Natural killer cell (primary cell): ENCODE measurements at places on chromosomes 16 and 17. TPM values are rescaled to one million over a fixed set of nuclear protein-coding genes. Genes with fewer than 3 reads are reported as not detected.

Gene DDX28
- 17.9 TPM for total RNA-seq

Gene ROGDI
- 6.6 TPM for total RNA-seq

- no peak for DNase-seq
Measured at GRCh38 chr17:41553176-41553575, 18.7 kb downstream of the KRT9 start.

DNA sequence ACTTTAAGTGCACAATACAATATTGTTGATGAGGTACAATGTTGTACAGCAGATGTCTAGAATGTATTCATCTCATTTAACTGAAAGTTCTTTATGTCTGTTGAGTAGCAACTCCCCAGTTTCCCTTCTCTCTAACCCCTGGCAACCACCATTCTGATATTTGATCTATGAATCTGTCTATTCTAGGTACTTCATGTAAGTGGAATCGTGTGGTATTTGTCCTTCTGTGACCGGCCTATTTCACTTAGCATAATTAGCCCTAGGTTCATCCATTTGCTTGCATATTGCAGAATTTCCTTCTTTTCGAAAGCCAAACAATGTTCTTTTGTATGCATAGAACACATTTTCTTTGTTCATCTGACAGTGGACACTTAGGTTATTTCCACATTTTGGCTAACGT lies 10.8 kb downstream of the RGS9 start:
- no peak for DNase-seq

- DNase-seq, result no peak
Measured at GRCh38 chr17:73879987-73880386, 235.7 kb upstream of the SDK2 start.

- no peak for DNase-seq
Measured at GRCh38 chr16:68640972-68641371, 4.1 kb upstream of the CDH3 start.

- DNase-seq, result peak; percentile 90
Measured at GRCh38 chr17:27601069-27601974, 29.7 kb upstream of the LGALS9 start.

DNA sequence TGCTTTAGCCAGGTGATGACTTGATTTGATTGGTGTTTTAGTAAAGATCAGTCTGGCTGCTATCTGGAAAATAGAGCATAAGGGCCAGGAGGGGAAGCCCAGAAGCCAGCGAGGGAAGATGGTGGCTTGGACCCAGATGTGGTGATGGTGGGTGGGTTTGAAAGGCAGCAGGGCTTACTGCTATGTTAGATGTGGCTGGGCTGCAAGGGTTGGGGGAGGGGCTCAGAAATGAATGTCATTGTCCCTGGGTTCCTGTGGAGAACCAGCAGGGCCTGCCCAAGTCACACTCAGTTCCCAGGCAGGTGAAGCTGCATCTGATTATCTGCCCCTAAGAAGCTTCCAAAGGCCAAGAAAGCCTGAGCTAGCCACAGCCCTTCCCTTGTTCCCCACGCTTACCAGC lies 71.7 kb upstream of the BRD7 start:
- DNase-seq, result no peak

DNA sequence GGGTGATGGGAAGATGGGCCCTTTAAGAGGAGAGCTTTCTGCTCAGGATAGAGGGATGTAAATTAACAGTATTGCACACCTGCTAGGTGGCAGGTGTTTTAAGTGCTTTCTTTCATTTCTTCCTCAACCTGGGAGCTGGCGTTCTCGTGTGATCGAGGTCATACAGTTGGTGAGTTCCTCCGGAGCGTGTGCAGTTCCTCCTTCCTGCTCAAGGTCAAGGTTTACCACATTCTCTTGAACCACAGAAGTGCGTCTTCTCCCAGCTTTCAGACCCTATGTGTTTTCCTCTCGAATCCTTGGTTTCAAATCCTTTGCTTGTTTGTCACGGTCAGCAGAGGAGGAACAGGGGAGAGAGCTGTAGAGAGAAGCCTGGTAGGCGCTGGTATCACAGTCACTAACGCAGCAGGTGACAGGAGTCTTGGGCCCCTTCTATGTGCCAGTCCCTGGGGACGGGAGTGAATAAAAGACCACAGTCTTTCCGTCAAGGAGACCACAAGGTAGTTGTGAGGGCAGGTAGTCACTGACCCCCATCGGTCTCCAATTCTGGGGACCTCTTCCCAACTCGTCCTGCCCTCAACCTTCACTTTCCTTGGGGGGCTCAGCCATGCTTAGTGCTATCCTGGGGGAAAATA lies 791 bp downstream of the DNAI2 start:
- DNase-seq, result no peak

DNA sequence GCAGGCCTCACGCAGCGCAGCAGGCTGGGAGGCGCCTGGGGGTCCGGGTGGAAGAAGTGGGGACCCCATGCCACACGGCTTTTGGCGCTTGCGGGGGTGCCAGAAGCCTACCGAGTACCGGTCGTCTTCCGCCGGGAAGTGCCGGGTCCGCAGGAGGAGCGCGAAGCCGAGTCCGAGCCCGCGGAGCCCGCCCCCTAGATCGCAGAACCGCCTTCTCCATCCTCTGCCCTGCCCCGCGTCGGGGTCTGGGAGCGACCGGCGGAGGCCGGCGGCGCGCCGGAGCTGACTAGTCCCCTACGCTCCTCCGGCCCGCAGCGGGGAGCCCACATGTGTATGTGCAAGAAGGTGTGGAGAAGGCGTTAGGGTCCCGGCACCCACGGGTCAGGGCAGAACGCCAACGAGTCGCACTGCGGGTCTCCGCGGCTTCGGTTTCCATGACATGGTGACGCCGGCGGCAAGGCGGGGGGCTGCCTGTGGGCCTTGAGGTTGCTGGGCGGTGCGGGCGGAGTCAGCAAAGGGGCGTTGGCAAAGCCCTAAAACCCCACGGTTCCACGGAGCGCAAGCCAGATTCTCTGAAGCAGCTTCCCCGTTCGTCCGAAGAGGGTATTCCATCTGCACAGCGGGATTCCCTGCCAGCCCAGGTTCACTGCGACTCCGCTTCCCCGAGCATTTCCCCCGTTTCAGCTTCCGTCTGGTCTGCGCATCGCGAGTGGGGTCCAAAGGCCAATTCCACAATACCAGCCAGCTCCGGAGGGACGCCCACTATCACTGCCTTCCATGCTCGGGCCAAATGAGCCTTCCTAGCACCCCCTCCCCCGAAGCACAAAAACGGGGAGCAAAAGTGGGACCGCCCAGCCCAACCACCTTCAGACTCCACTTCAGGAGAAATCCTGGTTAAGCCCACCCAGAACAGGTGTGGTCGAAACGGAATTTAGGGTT lies 2.3 kb upstream of the LHX1 start:
- peak; percentile 38 for DNase-seq

DNA sequence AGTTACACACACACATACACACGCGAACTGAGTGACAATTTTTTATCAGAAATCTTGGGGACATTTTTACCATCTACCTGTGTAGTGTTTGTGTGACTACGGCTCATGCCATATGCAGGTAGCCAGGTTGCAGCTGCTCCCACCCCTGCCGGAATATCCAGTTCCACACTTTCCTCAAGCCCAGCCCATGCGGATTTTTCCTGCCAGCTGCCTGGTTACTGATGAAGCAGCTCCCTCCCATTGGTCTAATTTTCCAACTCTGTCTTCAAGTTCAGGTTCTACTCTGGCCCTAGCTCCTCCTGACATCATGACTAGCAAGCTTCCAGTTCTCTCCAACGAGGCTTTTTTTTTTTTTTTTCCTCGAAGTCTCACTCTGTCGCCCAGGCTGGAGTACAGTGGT lies 4.8 kb downstream of the GSG1L2 start:
- no peak for DNase-seq

- DNase-seq, result no peak
Measured at GRCh38 chr17:42804918-42805367, 6.3 kb downstream of the CNTD1 start.

GRCh38 chr16:89026121-89026612 lies 49.2 kb upstream of the CBFA2T3 start:
- peak; percentile 29 for DNase-seq

DNA sequence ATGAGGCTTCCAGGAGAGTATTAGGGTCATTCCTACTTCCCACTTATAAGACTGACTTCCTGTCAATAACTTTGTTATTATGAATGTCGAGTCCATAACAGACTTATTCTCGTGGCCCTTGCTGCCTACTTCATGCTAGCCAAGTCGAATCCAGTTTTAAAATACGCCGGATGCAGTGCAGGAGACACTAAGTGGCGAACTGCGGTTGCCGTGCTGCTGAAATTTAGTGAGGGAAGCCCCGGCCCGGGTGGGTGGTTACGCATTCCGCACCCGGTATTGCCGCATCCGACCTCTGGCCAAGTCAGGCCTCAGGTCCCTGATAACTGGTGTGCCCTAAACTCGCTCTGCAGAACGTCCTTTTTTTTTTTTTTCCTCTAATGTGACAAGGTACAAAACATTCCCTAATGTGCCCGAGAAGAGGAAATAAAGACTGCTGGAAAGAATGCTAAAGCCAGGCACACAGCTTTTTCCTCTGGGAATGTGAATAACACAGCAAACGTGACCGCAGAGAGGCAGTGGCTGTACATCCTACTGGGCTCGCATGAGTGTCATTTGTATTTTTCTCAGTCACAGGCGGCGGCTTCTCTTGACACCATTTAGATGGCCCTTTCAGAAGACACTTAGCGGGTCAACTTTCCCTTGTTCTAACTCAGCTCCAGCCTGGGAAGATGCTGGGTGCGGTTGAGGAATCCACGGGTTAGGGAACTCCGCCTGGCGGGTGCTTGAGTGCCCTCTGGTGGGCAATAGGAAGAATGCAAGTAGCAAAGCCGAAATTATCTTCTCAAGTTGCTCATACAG lies 7.1 kb upstream of the AKTIP start:
- peak; percentile 85 for DNase-seq

GRCh38 chr17:81535480-81536298 lies 7.5 kb downstream of the FSCN2 start:
- no peak for DNase-seq
